ENCODE measurements at places on chromosomes 7 and 10.
A peak's percentile ranks its signal among the peaks of the same experiment; 100 is the strongest.

- no peak for DNase-seq
These were observed 36.7 kb downstream of the WAC start for GRCh38 chr10:28569506-28570159.

DNA sequence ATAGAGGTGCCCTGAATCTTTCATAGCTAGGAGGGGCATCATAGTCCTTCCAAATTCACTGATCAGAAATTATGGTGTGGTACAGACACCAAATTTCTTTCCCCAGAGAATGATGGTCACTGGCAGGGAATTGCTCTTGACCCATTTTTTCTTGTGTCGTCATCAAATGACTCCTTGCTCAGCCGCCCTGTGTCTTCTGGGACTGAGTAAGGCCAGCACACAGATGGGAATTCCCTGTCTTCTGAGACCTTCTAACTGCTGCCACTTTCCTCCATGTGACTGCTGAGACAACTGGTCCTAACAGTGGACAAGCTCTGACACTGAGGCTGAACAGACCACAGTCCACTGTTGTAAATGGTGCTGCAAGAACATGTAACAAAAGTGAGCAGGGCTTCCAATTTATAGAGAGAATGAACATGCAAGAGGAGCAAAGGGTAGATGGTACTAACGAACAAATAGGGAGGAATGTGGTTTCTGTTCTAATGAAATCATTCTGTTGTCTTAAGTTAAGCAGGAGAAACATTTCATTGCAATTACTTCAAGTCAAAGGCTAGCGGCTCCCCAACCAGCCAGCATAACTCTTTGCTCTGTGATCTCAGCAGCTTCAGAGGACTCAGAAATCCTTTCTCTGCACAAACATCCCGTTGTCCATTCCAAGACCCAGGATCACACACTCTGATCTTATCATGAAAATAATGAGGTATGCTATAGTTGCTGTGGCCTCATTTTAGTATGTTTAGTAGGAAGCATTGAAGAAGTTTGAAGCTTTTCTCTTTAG lies 235.9 kb upstream of the PRSS1 start:
- no peak for DNase-seq

GRCh38 chr7:104127204-104127603 lies 80.6 kb downstream of the ORC5 start:
- DNase-seq: no peak

DNA sequence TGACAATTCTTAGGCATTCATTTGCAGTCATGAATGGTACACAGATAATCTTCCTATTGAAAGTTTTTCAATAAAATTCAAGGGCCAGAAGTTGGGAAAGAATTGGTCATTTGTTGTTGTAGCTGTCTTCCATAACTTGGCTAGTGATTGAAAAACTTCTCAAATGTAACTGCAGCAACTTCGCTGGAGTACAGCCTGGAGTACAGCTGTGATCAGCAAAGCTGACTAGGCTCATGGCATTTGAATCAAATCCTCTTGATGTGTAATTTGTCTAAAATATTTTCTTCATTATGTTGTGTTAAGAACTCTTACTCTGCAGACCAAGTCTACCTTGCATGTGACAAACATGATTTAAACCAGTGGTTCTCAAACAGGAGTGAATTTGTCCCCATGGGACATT lies 226.5 kb upstream of the STEAP1 start:
- DNase-seq: no peak

DNA sequence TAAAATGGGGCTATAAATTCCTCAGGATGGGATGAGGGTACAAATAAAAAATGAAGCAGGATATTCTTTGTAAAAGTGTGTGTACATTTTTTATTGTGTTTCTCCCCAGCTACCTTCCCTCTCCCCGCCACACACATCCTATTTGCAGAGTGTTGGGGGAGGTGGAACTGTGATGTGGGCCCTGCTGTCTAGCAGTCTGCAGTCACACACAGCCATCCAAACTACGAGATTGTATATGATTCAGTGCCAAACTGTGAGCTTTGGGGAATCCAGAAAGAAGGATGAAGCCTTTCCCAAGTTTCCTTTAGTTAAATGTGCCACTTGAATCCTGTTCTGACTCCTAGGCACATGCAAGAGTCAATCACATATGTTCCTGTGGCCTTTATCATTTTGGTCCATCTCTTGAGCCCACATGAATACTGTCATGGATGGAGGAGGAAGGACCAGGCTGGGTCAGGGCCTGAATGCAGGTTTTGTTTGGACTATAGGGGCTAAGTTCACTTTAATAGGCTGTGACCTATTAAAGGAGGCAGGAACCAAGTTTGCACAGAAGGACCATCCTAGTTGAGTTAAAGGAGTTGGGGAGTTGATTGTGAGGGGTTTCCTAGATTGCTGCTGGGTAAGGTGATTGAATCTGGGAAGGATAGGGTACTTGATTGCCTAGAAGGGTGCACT lies 1.1 kb upstream of the SEMA4G start:
- no peak for DNase-seq

DNA sequence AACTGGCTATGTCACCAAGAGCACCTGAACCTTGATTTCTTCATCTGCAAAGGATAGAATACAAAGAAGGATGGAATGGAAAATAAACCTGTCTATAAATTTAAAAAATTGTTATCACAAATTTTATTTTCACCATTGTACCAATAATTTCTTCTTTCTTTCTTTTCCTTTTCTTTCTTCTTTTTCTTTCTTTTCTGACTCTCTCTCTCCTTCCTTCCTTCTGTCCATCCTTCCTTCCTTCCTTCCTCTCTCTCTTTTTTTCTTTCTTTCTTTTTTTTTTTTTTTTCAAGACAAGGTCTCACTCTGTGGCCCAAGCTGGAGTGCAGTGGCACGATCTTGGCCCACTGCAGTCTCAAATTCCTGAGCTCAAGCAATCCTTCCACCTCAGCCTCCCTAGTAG lies 36.6 kb upstream of the SORBS1 start:
- DNase-seq: no peak

GRCh38 chr10:98568551-98568950 lies 121.8 kb upstream of the HPS1 start:
- DNase-seq: no peak

GRCh38 chr7:46411236-46411635 lies 490.2 kb upstream of the IGFBP3 start:
- DNase-seq: no peak

DNA sequence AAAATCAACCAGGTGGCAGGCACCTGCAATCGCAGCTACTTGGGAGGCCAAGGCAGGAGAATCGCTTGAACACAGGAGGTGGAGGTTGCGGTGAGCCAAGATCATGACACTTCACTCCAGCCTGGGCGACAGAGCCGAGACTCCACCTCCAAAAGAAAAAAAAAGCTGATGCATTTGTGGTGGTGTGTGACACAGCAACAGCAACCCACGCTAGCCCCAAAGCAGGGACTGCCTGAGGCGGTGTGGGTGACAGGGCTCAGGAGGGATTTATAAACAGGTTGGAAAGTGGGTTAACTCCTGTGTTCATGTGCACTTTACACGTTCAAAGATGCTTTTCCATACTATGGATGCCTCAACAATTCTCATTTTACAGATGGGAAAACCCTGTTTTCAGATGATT lies 395.9 kb upstream of the PODXL start:
- no peak for DNase-seq

- peak; percentile 63 for DNase-seq
These were observed 209.1 kb downstream of the CCSER2 start for GRCh38 chr10:84537447-84537931.

DNA sequence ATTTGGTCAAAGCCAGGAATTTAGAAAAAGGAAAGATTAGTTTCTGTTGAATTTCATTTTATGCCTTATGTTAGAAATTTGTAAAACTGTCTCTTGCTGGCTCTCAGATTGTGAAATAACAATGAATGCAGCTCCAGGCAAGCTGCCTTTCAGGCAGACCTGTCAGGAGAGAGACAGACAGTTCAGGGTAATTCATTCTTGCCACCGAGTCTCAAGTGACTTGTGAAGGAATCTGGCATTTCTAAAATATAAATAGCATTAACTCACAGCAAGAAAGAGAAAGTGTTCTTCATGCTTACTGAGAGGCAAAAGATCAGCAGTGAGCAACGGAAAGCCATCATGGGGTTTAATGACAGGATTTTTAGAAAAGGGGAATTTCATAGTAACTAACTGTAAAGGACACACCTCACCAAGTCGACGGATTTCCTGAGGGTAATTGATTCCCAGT lies 442.3 kb upstream of the AKR1E2 start:
- no peak for DNase-seq

- no peak for DNase-seq
These were observed 100.1 kb downstream of the DNAJB6 start for GRCh38 chr7:157436763-157437480.

DNA sequence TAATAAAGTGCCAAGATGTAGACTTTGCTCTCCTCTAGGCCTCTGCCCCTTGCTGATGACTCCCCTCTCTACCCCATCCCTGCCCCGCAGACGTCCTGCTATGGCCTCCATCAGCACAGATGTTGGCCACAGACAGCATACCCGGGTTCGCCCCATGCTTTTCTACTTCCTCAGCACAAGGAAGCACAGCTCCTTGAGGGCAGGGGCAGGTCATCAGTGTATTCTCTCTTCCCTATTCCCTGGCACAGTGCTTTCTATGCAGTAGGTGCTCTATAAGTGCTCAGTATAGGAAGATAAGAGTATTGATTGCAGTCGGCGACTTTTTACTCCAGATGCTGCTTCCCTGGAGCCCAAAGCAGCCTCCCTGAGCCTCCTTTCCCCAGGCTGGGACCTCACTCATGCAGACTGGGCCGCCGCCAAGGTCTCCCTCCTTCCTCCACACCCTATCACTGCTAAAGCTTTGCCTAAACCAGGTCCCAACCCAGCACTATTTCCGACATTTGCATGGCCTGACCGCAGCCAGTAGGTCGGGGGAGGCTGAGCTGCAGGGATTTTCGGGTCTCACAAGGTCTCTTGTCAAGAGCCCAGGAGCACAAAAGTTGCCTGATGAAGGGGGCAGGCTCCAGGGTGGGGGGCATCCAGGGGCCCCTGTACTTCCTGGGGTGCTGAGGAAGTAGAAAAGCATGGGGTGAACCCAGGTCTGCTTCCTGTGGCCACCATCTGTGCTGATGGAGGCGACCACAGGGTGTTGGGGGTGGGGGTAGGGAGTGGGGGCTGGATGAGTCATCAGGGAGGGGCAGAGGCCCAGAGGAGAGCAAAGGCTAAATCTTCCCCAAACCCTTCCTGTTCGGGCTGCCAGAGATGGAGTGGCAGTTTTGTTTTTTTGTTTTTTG lies 8.0 kb downstream of the CALHM3 start:
- peak; percentile 85 for DNase-seq

DNA sequence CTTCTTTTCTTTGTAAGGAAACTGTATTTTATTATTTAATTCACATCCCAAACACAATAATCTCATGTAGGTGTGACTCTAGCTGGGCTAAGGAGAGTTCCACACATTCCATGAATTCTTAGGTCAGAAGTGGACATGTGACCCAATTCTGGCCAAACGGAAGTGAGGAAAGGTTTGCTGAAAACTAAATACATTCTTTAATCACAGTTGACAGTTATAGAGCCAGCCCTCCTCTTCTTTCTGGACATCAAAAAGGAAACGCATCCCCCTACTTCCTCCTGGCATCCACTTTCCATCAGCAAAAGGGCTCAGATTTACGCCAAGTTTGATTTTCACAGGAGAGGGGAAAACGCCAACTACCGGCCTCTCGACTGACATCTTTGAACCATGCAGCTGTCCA lies 774.4 kb upstream of the POM121L12 start:
- DNase-seq: no peak

- no peak for DNase-seq
These were observed 61.5 kb downstream of the HELLS start for GRCh38 chr10:94607111-94607510.

GRCh38 chr7:7908622-7909145 lies 59.9 kb upstream of the GLCCI1 start:
- DNase-seq: no peak

- no peak for DNase-seq
These were observed 70.1 kb upstream of the CAMK1D start for GRCh38 chr10:12279281-12279680.

DNA sequence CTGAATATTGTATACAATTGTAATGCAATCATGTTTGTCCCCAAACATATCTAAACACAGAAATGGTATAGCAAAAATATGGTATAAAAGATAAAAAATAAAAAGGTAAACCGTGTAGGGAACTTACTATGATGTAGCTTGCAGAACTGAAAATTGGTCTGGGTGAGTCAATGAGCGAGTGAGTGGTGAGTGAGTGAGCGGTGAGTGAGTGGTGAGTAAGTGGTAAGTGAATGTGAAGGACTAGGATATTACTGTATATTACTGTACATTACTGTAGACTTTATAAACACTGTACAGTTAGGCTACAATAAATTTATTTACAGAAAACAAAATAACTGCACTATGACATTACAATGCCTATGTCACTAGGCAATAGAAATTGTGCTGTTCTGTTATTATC lies 1163.2 kb upstream of the SORCS1 start:
- no peak for DNase-seq

DNA sequence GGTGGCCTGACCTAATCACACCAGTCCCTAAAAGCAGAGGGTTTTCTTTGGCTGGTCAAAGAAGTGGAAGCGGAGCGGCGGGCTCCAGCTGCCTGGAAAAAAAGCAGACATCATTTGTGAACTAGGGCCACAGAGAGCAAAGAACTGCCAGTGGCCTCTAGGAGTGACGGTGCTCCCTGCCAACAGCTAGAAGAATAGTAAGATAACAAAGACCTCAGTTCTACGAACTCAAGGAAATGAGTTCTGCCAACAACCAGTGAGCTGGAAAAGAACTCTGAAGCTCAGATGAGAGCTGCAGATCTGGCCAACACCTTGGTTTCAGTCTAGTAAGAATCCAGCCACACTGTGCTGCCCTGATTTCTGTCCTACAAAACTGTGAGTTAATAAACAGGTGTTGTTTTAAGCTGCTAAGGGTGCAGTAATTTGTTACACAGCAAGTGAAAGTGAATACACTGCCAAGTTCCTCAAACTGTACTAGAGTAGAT lies 178.0 kb downstream of the SRPK2 start:
- DNase-seq: no peak

DNA sequence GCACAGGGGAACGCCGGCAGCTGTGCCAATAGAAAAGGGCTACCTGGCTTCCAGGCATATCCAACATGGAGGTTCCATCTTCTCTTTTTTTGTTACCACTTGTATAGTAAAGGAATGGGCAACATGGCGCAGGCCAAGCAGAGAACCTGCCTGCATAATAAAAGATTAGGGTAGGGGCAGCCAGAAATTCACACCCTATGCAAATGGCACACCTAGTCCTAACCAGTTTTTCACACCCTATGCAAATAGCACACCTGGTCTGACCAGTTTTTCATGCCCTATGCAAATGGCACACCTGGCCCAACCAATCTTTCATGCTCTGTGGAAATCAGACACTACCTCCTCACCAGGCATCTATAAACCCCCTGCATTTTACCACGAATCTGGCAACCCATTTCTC lies 369.5 kb downstream of the IPMK start:
- DNase-seq: no peak
